ENCODE measurements at places on chromosomes 6 and 20.

- DNase-seq = no peak
Measured at GRCh38 chr6:135129136-135129856, 51.8 kb upstream of the MYB start.

- no peak for DNase-seq
Measured at GRCh38 chr6:80642452-80642851, 536.0 kb downstream of the BCKDHB start.

- no peak for DNase-seq
Measured at GRCh38 chr6:149936743-149937142, 5.1 kb upstream of the ULBP2 start.

DNA sequence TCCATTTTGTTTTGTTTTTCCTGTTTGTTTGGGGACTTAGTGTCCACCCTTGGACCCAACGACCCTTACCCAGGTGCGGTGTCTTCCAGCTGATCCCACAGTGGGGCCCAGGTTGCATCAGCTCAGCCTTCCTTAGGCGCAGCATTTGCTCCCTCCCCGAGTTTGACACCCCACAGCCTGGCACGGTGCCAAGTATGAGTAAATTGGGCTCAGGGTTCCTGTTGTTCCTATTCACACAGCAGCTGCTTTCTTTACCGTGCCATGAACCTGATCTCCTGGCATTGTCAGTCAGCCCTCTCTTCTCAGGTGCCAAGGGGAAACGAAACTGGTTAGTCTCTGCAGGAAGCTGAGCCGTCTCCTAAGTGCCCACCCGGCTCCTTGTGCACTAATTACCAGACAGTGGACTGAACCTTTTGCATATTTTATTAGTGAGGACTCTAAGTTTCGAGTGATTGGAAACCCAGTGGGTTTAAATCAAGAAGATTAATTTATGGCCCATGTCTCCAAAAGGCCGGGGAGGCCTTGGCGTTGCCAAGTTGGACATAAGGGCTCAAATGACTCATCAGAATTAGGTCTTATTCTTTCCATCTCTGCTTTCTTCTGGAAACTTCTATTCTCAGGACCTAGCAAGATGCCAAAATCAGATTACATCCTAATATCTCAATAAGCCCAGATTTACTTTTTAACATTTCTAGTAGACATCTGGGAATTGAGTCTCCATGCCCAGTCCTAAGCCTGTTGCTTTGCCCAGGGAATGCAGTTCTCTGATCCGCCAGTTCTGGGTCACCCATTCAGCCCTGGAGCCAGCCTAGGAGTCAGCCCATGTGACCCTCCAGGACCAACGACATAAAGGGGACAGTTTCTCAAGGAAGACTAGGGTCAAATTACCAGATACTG, 68.8 kb downstream of the TSHZ2 start:
- DNase-seq = no peak

DNA sequence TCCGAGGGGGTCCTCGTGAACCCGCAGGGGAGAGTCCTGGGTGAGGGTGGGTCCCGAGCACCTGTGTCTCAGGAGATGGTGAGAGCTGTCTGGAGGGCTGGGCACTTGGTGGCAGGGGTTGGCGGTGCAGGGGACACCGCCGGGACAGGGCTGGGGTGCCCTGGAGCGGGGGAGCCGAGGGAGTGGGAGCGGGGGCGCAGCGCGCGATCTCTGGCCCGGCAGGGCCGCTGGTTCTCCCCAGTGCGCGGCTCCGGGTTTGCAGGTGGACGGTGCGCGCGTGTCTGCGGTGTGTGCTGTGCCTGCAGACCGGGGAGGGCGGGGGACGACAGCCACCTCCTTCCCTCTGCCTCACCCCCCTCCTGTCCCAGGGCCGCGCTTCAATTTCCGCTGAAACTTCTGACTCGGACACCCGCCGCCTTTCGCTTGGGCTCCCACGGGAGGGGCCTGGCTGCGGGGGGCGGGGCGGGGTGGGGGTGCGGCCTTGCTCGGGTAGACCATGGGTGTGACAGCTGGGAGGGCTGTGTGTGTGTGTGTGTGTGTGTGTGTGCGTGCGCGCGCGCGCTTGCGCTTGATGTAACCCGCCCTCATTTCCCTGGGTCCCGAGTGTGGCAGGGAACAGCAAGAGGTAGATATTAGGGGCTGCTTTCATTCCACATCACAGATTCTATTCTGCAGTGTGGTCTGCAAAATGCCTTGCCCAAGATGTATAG, 1.2 kb downstream of the TRIB3 start:
- DNase-seq = peak; percentile 87

GRCh38 chr6:51926125-51926524, 161.3 kb downstream of the PKHD1 start:
- DNase-seq = no peak

- no peak for DNase-seq
Measured at GRCh38 chr6:21946298-21946783, 350.5 kb downstream of the PRL start.

GRCh38 chr20:40711079-40711478, 22.0 kb upstream of the MAFB start:
- DNase-seq = no peak

DNA sequence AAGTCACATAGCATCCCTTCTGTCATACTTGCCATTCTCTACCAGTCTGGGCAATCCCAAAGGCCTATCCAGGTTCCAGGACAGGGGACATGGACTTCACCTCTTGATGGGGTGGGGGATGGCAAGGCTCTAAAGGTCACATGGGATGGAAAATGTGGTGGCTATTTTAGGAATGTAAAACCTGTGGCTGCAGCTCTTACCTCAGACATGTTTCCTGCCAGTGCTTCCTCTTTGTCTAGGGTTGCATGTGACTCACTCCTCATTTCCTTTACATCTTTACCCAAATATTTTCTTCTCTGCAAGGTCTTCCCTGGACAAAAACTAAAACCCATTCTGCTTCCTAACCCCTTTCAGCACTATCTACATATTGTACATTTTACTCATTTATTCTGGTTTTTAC, 135.7 kb downstream of the BTBD3 start:
- DNase-seq = peak; percentile 37

DNA sequence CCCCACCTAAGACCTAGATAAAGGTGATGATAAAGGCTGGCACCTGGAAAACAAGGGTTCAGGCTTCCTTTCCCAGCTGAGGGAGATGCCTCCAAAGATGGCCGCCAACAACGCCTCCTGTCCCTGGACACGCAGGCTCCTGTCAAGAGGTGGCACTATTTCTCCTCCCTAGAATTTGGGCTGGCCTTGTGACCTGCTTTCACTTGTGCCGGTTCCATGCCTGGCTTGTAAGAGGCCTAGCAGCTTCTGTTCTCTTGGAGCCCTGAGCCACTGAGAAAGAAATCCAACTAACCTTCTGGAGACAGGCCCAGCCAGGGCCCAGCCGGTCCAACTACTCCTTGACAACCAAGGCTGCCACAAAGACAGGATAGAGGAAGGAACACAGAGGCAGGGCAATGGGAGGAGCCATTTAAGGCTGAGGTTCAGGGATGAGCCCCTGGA, 60.2 kb upstream of the RALY start:
- peak; percentile 70 for DNase-seq

- DNase-seq = no peak
Measured at GRCh38 chr6:7701212-7701834, 24.6 kb upstream of the BMP6 start.

DNA sequence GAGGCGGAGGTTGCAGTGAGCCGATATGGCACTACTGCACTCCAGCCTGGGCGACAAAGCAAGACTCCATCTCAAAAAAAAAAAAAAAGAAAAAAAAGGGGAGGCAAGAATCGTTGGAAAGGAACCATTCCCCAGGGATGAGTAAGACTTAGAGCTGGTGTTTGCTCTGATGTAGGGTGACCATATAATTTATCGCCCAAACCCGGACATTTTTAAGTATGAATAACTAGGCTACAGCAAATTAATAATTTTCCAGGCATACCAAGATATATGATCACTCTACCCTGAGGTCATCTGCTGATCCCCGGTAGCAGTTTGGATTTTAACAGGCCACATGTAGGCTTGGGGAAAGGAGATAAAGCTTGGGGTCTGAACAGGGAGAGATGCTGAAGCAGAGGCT, 260.9 kb downstream of the BTBD9 start:
- no peak for DNase-seq

DNA sequence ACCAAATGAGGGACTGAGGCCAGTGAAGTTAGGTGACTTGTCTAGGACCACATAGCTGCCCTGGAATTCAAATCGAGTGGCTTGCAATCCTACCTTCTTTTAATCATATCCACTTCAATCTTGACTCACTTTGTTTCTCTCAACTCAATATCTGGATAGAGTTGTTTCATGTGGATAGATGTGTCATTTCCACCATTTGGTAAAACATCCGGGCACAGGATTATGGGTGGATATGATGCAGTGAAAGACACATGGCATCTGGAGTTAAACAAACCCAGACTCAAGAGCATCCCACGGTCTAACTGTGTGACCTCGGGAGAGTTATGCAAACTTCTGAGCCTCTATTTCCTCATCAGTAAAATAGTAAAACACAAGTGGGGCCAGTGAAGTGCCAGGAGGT, 103.6 kb upstream of the CNKSR3 start:
- peak; percentile 26 for DNase-seq

Data from DMS53 (cell line).